ENCODE measurements at places on chromosomes 12 and 14. TPM values are rescaled to one million over a fixed set of nuclear protein-coding genes. Genes with fewer than 3 reads are reported as not detected.

GRIP1 gene
- total RNA-seq = 3.3 TPM

TOMM20L gene
- total RNA-seq = not detected

ANO6 gene
- 77.7 TPM for total RNA-seq

FAR2 gene
- not detected for total RNA-seq

AHSA1 gene
- total RNA-seq = 281 TPM

Measured in A549 treated with DMSO at 1 μM for 4 hours (cell line).